Naive thymus-derived CD4-positive, alpha-beta T cell (primary cell): ENCODE measurements at places on chromosomes 4 and X. TPM values are rescaled to one million over a fixed set of nuclear protein-coding genes. Genes with fewer than 3 reads are reported as not detected.

DNA sequence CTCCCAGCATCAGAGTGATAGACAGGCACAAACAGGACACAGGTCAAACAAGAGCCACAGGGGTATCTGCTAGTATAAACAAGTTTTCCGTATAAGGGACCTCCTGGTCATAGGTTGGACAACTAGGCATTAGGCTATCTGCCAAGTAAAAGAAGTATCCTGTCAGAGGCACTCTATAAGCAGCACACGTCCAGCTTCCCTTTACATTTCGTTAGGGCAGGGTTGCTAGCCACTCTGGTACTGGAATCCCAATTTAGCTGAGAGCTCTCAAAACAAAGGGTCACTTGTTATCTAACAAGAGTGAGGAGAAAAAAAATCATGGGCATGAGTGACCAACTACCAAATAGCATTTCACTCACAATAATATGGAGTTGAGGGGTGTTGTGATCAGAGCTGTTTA lies 780.7 kb upstream of the DIAPH2 start:
- no peak overlapping the region for H3K27ac ChIP-seq
- H3K4me1 ChIP-seq = no peaks in the 10 kb centered on the region
- H3K36me3 ChIP-seq = no peaks in the 10 kb centered on the region
- no peaks in the 10 kb centered on the region for H3K27me3 ChIP-seq
- no peak overlapping the region for H3K4me3 ChIP-seq
- DNase-seq = no peak

- no peaks in the 10 kb centered on the region for H3K36me3 ChIP-seq
- H3K27ac ChIP-seq = peak overlapping the region; percentile 10
- no peak overlapping the region for H3K4me3 ChIP-seq
- no peaks in the 10 kb centered on the region for H3K27me3 ChIP-seq
Measured at GRCh38 chrX:42739741-42740140, 38.2 kb downstream of the PPP1R2C start.

GRCh38 chr4:14143892-14144291 lies 516.4 kb upstream of the BOD1L1 start:
- no peaks in the 10 kb centered on the region for H3K36me3 ChIP-seq
- H3K27me3 ChIP-seq = no peaks in the 10 kb centered on the region
- no peak for DNase-seq
- no peaks in the 10 kb centered on the region for H3K4me1 ChIP-seq

- no peak for DNase-seq
- H3K27ac ChIP-seq = no peak overlapping the region
- H3K36me3 ChIP-seq = no peaks in the 10 kb centered on the region
- no peak overlapping the region for H3K4me3 ChIP-seq
- no peaks in the 10 kb centered on the region for H3K4me1 ChIP-seq
Measured at GRCh38 chr4:26400132-26400531, 79.3 kb downstream of the RBPJ start.

PRRG3 gene
- not detected for polyA plus RNA-seq

TLR10 gene
- polyA plus RNA-seq = 0.14 TPM

FMR1NB gene
- not detected for polyA plus RNA-seq
